ENCODE measurements at places on chromosomes 5 and 9. TPM values are rescaled to one million over a fixed set of nuclear protein-coding genes. Genes with fewer than 3 reads are reported as not detected.

Gene SPAG8
- total RNA-seq: 6.3 TPM

Gene PHF24
- total RNA-seq: 0.45 TPM

DNA sequence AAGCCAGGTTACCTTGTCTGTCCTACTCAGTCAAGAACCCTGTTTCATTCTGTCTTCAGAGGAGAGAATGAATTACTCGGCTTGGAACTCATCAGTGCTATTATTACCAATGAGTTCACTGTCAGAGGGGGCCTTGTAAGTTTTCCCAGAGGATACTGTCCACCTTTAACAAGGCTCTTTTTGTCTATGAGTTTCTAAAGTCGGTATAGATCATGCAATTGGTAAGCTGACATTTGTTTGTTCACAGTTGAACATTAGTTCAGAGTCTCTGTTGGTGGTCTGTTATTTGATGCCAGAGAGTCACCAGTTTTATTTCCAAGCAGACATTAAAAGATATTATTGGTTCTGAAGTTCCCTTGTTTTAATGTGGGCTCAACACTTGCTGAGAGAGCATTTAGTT is 58.1 kb upstream of the DHFR start:
- no peak for DNase-seq

- no peak for DNase-seq
Observed at GRCh38 chr5:118228489-118228888, 759.9 kb downstream of the DTWD2 start.

- no peak for DNase-seq
Observed at GRCh38 chr5:149413477-149414210, 34.6 kb upstream of the IL17B start.

DNA sequence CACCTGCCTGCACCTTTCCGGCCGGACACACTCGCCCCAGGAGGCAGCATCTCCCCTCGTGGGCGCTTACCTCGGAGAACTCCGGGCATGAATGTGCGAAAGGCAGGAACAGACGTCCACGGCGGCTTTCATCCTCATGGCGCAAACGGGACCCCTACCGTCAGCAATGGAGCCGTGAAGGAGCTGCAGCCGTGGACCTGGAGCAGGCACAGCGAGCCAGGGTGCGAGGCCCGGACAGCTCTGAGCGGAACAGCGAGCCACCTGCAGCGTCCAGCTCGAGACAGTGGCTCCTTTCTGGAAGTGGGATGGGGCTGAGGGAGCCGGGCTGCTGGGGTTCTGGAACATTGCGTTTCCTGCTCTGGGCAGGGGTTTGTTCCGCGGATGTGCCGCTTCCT is 7.8 kb upstream of the SLC6A19 start:
- DNase-seq: no peak

GRCh38 chr9:124448019-124448418 is 2.2 kb upstream of the ADGRD2 start:
- DNase-seq: no peak

DNA sequence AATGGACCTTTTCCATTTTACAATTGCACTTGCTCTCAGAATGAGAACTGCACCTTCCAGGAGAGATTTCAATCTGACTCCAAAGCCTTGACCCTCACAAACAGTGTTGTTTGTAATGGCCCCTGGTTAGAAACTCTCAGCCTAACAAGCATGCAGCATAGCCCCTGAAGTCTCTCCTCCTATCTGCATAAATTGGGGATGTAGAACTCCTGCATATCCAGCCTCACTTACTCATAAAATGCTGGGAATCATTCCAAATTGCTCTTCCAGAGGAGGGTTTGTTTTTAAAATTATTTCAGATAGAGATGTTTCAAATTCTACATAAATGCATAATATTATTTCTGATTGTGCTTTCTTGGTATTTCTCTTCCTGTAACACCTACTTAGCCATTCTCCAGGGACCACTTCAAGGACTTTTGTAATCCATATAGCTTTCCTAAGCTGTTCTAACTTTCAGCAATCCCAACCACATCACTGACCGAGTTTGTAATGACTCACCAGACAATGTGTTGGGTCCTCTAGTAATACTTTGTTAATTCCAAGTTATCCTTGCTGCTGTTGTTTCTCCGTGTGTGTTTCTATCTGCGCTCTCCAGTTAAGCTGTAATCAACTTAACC is 143.8 kb upstream of the CCDC152 start:
- no peak for DNase-seq

Data from sciatic nerve (tissue), 2 donors.